ENCODE measurements at places on chromosomes 4 and X. TPM values are rescaled to one million over a fixed set of nuclear protein-coding genes. Genes with fewer than 3 reads are reported as not detected.

DKK2 gene
- total RNA-seq: 4.4 TPM

SMAD1 gene
- total RNA-seq: 8.8 TPM

TMEM255A gene
- 27.2 TPM for total RNA-seq

SYN1 gene
- not detected for total RNA-seq

KIT gene
- 0.96 TPM for total RNA-seq

FAM156A gene
- 5.5 TPM for total RNA-seq

CSAG3 gene
- 8.9 TPM for total RNA-seq

PCDH11X gene
- under 0.01 TPM for total RNA-seq

BEND4 gene
- total RNA-seq: not detected

ARSJ gene
- total RNA-seq: 3.0 TPM

SH3D19 gene
- 16.0 TPM for total RNA-seq

TMSB15B gene
- 5.3 TPM for total RNA-seq

TRIML1 gene
- not detected for total RNA-seq

CTAG1A gene
- not detected for total RNA-seq

PSAPL1 gene
- total RNA-seq: not detected

VCX gene
- 0.85 TPM for total RNA-seq

TRO gene
- total RNA-seq: 13.4 TPM

GUCY1B1 gene
- 0.69 TPM for total RNA-seq

IL13RA2 gene
- total RNA-seq: 206 TPM

HSD17B10 gene
- 165 TPM for total RNA-seq

CHRDL1 gene
- total RNA-seq: 0.08 TPM

VCX3A gene
- 0.21 TPM for total RNA-seq

SCRG1 gene
- total RNA-seq: 1.3 TPM

ANOS1 gene
- not detected for total RNA-seq

DGAT2L6 gene
- total RNA-seq: 0.13 TPM

STATH gene
- 1.6 TPM for total RNA-seq

NEUROG2 gene
- total RNA-seq: 0.69 TPM

POLN gene
- 0.85 TPM for total RNA-seq

HAND2 gene
- total RNA-seq: 3.8 TPM

AKAP4 gene
- not detected for total RNA-seq

ABLIM2 gene
- 0.29 TPM for total RNA-seq

ZMAT1 gene
- total RNA-seq: 0.61 TPM

MTMR8 gene
- total RNA-seq: 1.6 TPM

GPR82 gene
- not detected for total RNA-seq

TKTL2 gene
- total RNA-seq: not detected

CXorf65 gene
- total RNA-seq: not detected

BMX gene
- 0.40 TPM for total RNA-seq

TECRL gene
- total RNA-seq: not detected

TMSB15A gene
- total RNA-seq: 6.0 TPM

DCX gene
- not detected for total RNA-seq

RGN gene
- 0.29 TPM for total RNA-seq

ADH7 gene
- not detected for total RNA-seq

ADGRL3 gene
- 1.0 TPM for total RNA-seq

CCDC120 gene
- 0.77 TPM for total RNA-seq

ZNF280C gene
- total RNA-seq: 10.5 TPM

CENPI gene
- total RNA-seq: 20.8 TPM

CFI gene
- 0.26 TPM for total RNA-seq

VSIG4 gene
- total RNA-seq: not detected
